Camera-type eye (tissue), 1 donor: ENCODE measurements at places on chromosomes 4 and X. TPM values are rescaled to one million over a fixed set of nuclear protein-coding genes. Genes with fewer than 3 reads are reported as not detected.

Gene EXOC1L
- not detected for total RNA-seq

Gene KIT
- total RNA-seq: 87.7 TPM

Gene PTCHD1
- total RNA-seq: 1.7 TPM

Gene SYN1
- total RNA-seq: 5.7 TPM

Gene MAGEA2
- not detected for total RNA-seq

Gene UGT2B11
- not detected for total RNA-seq

Gene GLA
- total RNA-seq: 18.7 TPM

Gene FOXO4
- 16.6 TPM for total RNA-seq

Gene CCDC110
- total RNA-seq: 3.7 TPM

Gene XK
- 5.8 TPM for total RNA-seq

Gene CXorf49
- not detected for total RNA-seq

Gene SPATA4
- 0.93 TPM for total RNA-seq

Gene CCSER1
- total RNA-seq: 85.6 TPM

Gene SYTL5
- total RNA-seq: 4.1 TPM

Gene GDPD2
- 7.5 TPM for total RNA-seq

Gene REPS2
- 18.8 TPM for total RNA-seq

Gene SPARCL1
- total RNA-seq: 261 TPM

Gene MEPE
- total RNA-seq: not detected

Gene BMP3
- total RNA-seq: 21.3 TPM

Gene BEX4
- 67.1 TPM for total RNA-seq

Gene GLRA3
- total RNA-seq: 1.9 TPM

Gene ATP7A
- total RNA-seq: 23.7 TPM

Gene POLA1
- 30.6 TPM for total RNA-seq

Gene CDS1
- 9.1 TPM for total RNA-seq

Gene MAD2L1
- total RNA-seq: 5.8 TPM

Gene TLR8
- total RNA-seq: 0.49 TPM

Gene PASD1
- not detected for total RNA-seq

Gene HERC3
- 47.0 TPM for total RNA-seq

Gene LONRF3
- total RNA-seq: 5.0 TPM

Gene FMR1NB
- total RNA-seq: not detected

Gene JCHAIN
- total RNA-seq: 3.0 TPM

Gene NDUFB11
- total RNA-seq: 35.3 TPM

Gene PTTG2
- 1.5 TPM for total RNA-seq

Gene ZNF141
- 77.2 TPM for total RNA-seq

Gene AWAT2
- not detected for total RNA-seq

Gene SH3BGRL
- 106 TPM for total RNA-seq

Gene TLR1
- total RNA-seq: 9.6 TPM

Gene CLGN
- total RNA-seq: 22.5 TPM

Gene C4orf51
- not detected for total RNA-seq

Gene CXCL1
- 2.7 TPM for total RNA-seq

Gene DGKK
- 0.16 TPM for total RNA-seq

Gene CORIN
- total RNA-seq: 1.7 TPM

Gene WDFY3
- total RNA-seq: 205 TPM

Gene PLAC8
- 3.0 TPM for total RNA-seq

Gene MMRN1
- 23.6 TPM for total RNA-seq

Gene SUPT20HL1
- not detected for total RNA-seq

Gene CHRNA9
- not detected for total RNA-seq

Gene POF1B
- 2.1 TPM for total RNA-seq

Gene CLDN34
- total RNA-seq: not detected

Gene SPANXD
- not detected for total RNA-seq

Gene INTU
- total RNA-seq: 48.4 TPM

Gene PLXNB3
- 7.3 TPM for total RNA-seq

Gene CHRDL1
- total RNA-seq: 36.6 TPM

Gene UNC5C
- total RNA-seq: 17.3 TPM

Gene KCTD8
- 9.3 TPM for total RNA-seq

Gene MAGEB6
- total RNA-seq: not detected

Gene GC
- not detected for total RNA-seq

Gene ART3
- total RNA-seq: 9.7 TPM
